Fibroblast of the conjunctiva (primary cell): ENCODE measurements at places on chromosomes 3 and 15.

DNA sequence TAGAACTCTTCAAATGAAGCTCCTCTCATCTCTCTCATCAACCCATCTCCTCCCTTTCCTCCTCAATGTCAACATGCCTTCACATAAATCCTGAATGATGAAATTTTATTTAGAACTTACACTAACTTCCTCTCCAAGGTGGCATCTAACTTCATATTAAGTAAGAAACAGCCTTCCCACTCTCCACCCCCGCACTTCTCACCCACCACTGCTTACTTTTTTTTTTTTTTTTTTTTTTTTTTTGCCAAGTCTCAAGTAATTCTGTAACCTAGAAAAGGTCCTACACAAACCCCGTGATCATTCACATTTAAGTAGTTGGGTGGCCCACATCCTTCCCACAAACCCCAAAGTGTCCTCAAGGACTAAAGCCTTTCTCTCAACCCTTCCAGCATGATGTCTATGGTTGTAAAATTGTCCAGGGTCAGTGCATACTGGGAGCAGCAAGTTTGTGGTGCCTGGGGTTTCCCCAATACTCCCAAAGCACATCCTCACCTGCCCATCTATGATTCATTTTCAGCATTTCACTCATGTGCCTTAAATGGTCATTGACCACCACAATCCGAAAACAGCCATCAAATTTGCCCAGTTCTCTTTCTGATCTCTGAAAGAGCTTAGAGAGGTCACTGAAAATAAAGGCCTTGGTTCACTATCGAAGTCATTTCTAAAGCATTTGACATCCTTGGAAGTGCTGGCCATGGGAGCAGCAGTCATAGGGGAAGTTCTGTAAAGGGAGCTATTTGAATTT, 47.2 kb downstream of the CD86 start:
- no peak for DNase-seq

- no peak for DNase-seq
These were observed 16.8 kb upstream of the CA12 start for GRCh38 chr15:63398456-63398855.

DNA sequence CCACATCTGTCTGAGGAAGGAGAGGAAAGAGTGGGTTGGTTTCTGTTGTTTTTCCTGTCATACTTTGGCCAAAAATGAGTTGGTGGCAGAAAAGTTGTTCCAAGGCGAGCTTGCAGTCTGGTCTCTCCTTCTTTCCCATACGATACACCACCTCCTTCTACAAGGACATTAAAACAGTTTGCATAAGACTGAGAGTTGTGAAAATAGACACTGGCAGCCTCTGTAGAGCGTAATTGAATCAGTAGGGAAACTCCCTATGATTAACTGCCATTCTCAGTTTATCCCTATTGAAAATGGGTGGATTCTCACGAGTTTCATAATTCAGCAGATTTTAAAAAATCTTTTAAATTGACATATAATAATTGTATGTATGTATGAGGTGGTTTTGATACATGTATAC, 3.7 kb upstream of the LSG1 start:
- DNase-seq: no peak

- no peak for DNase-seq
These were observed 16.3 kb upstream of the NEK10 start for GRCh38 chr3:27385504-27385903.

DNA sequence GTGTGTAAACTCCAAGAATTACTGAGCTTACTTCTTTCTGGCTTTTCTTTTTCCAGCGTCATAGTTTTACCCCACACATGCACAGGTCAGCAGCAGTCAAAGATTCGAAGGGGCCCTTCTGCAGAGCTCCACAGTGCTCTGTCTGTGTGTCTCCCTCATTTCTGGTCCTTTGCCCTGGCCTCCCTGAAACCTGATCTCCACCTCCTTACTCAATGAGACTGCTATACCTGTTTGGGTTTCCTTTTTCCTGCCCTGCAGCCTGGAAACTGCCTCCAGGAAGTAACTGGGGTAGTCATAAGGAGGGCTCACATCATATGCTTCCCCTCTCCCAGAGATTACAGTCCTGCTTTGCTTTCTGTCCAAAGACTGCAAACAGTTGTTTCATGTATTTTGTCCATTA, 82.8 kb upstream of the TNIK start:
- no peak for DNase-seq

- DNase-seq: peak; percentile 51
These were observed 944.7 kb downstream of the MCTP2 start for GRCh38 chr15:95175914-95176658.

DNA sequence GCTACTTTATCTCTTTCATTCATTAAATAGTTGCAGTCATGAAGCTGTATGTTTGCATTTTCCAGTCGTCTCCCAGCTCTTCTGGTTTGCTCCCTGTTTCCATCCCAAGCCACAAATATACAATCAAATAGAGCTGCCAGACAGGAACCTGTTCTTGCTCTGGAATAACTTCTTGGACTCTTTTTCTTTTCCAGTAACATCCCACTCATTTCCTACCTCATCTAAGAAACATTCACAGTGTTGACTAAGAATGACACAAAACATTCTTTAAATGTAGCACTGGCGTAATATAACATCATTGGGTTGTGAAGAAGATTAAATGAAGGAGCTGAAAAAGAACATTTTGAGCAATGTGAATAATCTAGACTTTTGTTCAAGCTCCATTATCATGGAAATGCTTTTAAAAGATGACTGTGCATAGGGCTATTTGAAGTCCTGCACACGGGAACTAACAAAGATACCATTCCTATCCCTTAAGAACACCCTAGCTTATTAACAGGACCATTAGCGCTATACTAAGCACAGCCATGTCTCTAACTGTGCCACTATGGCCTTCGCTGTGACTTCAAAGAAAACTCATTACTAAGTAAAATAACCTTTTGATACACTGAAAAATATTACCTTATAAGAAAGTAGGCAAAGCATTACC, 574.0 kb downstream of the NAALADL2 start:
- no peak for DNase-seq

GRCh38 chr3:58163234-58163633, 47.5 kb downstream of the DNASE1L3 start:
- no peak for DNase-seq

GRCh38 chr3:148158210-148158609, 539.5 kb upstream of the AGTR1 start:
- DNase-seq: peak; percentile 55

- no peak for DNase-seq
These were observed 28.1 kb downstream of the BCL2A1 start for GRCh38 chr15:79942741-79943481.
